ENCODE measurements at places on chromosomes 1 and 21. TPM values are rescaled to one million over a fixed set of nuclear protein-coding genes. Genes with fewer than 3 reads are reported as not detected.

The PHF13 gene
- 8.5 TPM for total RNA-seq

The TMEM269 gene
- 1.0 TPM for total RNA-seq

- peaks cover 77% of the 10 kb centered on the region for H3K4me1 ChIP-seq
- peaks cover 30% of the 10 kb centered on the region for H3K36me3 ChIP-seq
- DNase-seq, result no peak
- peak overlapping the region; percentile 14 for H3K4me3 ChIP-seq
Observed at GRCh38 chr21:37450445-37450941, 83.9 kb downstream of the DYRK1A start.

The LMOD1 gene
- total RNA-seq, result not detected

The FUCA1 gene
- 18.4 TPM for total RNA-seq

The DYNLT4 gene
- total RNA-seq, result 1.2 TPM

- H3K4me3 ChIP-seq, result peak overlapping the region; percentile 80
- H3K4me1 ChIP-seq, result peaks cover 75% of the 10 kb centered on the region
- peak overlapping the region; percentile 95 for H3K27ac ChIP-seq
- no peaks in the 10 kb centered on the region for H3K27me3 ChIP-seq
Observed at GRCh38 chr21:31184459-31184858, 146.2 kb upstream of the KRTAP19-8 start.

The OR2T29 gene
- total RNA-seq, result not detected

DNA sequence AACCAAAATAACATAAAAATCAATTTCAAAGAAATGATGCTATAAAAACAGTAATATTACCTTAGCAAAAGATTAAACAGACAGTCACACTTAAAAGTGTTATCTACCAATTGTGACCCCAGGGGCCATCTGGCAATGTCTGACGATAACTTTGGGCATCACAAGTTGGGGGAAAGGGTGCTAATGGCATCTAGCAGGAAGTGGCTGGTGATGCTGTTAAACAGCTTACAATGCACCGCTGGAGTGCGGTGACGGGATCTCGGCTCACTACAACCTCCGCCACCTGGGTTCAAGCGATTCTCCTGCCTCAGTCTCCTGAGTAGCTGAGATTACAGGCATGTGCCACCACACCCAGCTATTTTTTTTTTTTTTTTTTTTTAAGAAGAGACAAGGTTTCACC, 27.6 kb downstream of the NUP133 start:
- DNase-seq, result no peak
- H3K27me3 ChIP-seq, result no peaks in the 10 kb centered on the region
- peaks cover 91% of the 10 kb centered on the region for H3K36me3 ChIP-seq
- peaks cover 3% of the 10 kb centered on the region for H3K4me1 ChIP-seq

- H3K4me3 ChIP-seq, result no peak overlapping the region
- no peak for DNase-seq
- peaks cover 58% of the 10 kb centered on the region for H3K4me1 ChIP-seq
- H3K27ac ChIP-seq, result no peak overlapping the region
- peaks cover 29% of the 10 kb centered on the region for H3K36me3 ChIP-seq
Observed at GRCh38 chr21:43881283-43881682, 16.3 kb downstream of the AGPAT3 start.

The EPRS1 gene
- 109 TPM for total RNA-seq

The CYP4A22 gene
- not detected for total RNA-seq

DNA sequence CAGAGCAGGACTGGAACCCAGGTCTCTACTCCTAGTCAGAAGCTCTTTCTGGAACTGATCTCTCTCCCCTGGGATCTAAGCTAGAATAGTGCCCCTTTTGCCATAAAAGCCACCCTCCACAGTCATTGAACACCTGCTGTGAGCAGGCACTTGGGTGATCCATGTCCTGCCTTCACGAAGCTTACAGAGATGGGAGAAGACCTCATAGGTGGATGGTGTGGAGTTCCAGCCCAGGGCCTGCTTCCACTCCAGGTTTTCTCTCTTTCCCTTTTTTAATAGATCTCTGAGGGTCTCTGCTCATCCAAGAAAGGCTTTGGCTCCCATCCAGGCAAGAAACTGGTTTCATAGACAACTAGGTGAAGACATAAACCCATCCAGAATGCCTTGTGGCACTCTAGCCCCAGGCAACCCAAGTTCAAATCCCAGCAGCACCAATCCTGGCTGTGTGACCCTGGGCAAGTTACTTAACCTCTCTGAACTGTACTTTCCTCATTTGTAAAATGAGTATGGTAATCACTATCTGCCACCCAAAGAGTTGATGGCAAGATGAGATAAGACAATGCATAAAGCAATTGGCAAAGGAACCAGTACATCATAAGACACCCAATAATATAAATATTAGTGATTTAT, 46.4 kb upstream of the TMEM51 start:
- H3K27me3 ChIP-seq, result peaks cover 17% of the 10 kb centered on the region
- no peak overlapping the region for H3K27ac ChIP-seq
- no peak for DNase-seq
- no peaks in the 10 kb centered on the region for H3K36me3 ChIP-seq

DNA sequence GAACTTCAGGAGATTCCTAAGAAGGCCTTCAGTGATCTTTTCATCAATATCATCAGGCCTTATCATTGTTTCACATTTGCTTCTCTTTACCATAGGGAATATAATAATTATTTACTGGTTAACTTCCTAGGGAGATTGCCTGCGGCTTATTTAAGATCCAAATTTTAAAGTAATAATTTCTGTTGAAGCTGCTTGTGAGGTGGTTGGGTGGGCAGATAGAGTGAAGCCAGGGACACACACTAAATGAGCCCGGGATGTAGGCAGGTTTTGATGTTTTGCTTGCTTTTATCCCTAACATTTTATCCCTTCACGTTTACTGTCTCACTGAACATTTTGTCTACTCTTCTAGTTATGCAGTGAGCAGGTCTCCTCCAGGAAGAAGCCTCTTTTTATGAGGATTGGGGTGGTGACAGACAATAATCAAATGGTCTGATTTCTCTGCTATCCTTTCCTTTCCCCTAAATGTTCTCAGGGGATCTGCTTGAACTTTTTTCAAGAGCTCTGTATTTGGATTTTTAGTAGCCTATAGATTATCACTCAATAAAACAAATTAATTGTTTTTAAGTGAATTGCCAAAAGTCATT, 164.7 kb downstream of the RUNX1 start:
- H3K27ac ChIP-seq, result no peak overlapping the region
- no peak overlapping the region for H3K4me3 ChIP-seq
- H3K4me1 ChIP-seq, result peaks cover 35% of the 10 kb centered on the region

DNA sequence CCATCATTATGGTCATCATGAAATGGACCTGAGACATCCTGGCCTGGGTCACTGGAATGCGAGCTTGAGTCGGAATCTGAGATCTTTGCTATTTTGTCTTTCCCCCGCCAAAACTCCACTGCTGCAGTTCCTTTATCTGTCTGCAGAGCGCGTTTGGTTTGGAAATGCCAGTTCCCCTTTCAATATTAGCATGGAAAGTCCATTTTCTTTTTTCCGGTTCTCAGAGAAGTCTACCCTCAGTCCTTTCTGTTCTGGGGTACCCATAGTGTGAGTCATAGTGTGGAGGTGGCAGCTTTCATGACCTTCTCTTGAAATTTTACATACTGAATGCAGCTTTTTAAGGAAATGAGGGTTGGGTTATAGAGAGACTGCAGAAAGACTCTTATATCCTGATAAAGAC, 14.6 kb downstream of the CACNA1E start:
- no peak overlapping the region for H3K27ac ChIP-seq
- no peaks in the 10 kb centered on the region for H3K4me1 ChIP-seq
- H3K36me3 ChIP-seq, result no peaks in the 10 kb centered on the region
- peaks cover 27% of the 10 kb centered on the region for H3K27me3 ChIP-seq
- DNase-seq, result no peak
